Activated T-cell treated with anti-CD3 and anti-CD28 coated beads for 24 hours (primary cell): ENCODE measurements at places on chromosomes 7 and 10.

- DNase-seq = peak; percentile 71
Observed at GRCh38 chr7:33109005-33109757, at the start of gene RP9. RP9 (minus strand) TSS chr7:33109404; CDS start chr7:33109372, 32 bp downstream.

DNA sequence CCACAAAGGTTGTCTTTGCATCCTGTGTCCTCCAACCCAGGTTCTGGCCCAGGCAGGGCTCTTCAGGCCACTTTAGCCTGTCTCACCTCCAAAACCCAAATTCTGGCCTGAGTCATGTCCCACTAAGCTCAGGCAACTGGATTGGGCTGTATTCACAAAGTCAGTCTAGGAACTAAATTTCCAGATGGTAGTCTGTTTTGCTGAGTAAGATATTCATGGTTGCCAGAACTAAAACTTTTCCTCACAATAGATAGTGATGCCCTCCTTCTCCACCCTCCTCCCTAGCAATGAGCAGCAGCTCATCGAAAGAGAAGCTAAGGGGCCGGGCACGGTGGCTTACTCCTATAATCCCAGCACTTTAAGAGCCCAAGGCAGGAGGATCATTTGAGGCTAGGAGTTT, 2.9 kb upstream of the ZNF713 start:
- no peak for DNase-seq

GRCh38 chr7:90917539-90917938, 321.4 kb downstream of the CDK14 start:
- DNase-seq = no peak

DNA sequence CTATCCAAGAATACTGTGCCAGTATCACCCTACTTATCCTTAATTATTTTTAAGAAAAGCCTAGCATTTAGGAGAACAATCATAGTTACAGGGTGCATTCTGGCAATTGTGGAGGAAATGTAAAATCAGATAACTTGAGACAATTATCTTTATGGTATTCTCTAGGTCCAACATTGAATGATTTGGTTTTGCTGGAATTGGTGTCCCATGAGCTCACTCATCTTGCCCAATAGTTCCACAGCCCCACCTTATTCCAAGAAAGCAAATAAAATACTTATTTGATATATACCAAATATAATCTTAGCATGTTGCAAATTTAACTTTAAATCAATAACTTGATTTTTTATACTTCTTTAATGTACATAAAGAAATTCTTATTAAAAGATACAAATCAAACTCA, 65.3 kb downstream of the DGKB start:
- DNase-seq = no peak

GRCh38 chr10:77837248-77837924, 89.2 kb downstream of the DLG5 start:
- peak; percentile 41 for DNase-seq

DNA sequence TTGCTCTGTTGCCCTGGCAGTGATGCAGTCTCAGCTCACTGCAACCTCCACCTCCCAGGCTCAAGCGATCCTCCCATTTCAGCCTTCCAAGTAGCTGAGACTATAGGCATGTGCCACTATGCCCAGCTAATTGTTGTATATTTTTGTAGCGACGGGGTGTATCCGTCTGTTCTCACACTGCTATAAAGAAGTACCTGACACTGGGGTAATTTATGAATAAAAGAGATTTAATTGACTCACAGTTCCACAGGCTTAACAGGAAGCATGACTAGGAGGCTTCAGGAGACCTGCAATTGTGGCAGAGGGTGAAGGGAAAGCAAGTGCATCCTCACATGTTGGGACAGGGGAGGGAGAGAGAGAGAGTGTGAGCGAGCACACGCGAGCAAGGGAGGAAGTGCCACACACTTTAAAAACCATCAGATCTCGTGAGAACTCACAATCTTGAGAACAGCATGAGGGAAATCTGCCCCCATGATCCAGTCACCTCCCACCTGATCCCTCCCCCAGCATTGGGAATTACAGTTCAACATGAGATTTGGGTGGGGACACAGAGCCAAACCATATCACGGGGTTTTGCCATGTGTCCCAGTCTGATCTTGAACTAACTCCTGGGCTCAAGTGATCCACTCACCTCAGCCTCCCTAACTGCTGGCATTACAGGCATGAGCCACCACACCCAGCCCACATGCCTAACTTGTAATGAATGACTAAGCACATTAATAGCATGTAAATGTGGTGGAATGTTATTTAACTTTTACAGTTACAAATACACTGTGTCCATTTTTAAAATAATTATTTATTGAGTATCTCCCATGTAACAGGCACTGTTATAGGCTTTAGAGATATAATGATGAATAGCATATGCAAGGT, 65.5 kb downstream of the RALA start:
- DNase-seq = no peak

DNA sequence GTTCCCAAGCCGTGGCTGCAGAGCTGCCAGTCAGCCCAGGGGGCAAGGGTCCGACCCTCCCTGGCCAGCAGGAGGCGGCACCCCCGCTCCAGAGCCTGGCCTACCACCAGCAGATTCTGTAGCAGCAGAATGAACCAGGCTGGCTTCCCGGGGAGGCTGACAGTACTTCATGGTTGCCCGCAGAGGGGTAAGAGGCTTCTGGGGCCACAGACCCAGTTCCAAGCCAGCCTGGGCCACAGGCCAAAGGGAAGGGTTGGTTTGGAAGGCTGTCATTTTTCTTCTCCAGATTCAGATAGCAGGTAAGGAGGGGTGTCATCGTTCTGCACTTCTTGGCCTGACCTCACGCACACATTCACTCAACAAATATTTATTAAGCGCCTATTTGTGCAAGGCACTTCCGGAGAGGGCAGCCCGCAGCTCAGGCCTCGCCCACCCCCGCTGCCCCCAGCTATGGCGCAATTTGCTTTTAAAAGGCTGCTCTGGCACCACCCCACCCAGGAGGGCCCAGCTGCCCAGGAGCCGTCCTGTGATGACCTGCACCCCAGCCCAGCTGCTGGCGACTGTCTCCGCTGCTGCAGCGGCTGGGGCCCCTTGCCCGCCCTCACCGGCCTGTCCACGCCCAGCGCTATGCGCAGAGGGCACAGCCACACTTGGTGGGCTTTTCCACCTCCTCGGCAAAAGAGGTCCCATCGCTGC, 168.5 kb downstream of the LCOR start:
- DNase-seq = no peak
